ENCODE measurements at places on chromosomes 2 and 18. TPM values are rescaled to one million over a fixed set of nuclear protein-coding genes. Genes with fewer than 3 reads are reported as not detected.

NCKAP5 gene
- total RNA-seq = 0.13 TPM

PAIP2B gene
- total RNA-seq = 1.1 TPM

SDC1 gene
- total RNA-seq = 27.3 TPM

CERKL gene
- total RNA-seq = 0.32 TPM

FOXD4L1 gene
- total RNA-seq = 0.11 TPM

MOB1A gene
- total RNA-seq = 165 TPM

CELF4 gene
- total RNA-seq = not detected

TYW5 gene
- total RNA-seq = 11.8 TPM

LYPD6 gene
- 0.52 TPM for total RNA-seq

HOXD9 gene
- total RNA-seq = 4.3 TPM

VIL1 gene
- total RNA-seq = under 0.01 TPM

UGT1A3 gene
- total RNA-seq = not detected

TDRD15 gene
- total RNA-seq = under 0.01 TPM

DNPEP gene
- total RNA-seq = 43.6 TPM

CXCR1 gene
- total RNA-seq = not detected

TRIP12 gene
- 258 TPM for total RNA-seq

C1QL2 gene
- total RNA-seq = not detected

MLPH gene
- 0.65 TPM for total RNA-seq

UGT1A8 gene
- not detected for total RNA-seq

ZEB2 gene
- total RNA-seq = 139 TPM

NOSTRIN gene
- 1.5 TPM for total RNA-seq

STARD6 gene
- total RNA-seq = 1.2 TPM

CCDC68 gene
- 1.3 TPM for total RNA-seq

STRN gene
- 26.0 TPM for total RNA-seq

ITPRIPL1 gene
- total RNA-seq = 2.6 TPM

SNORC gene
- 0.65 TPM for total RNA-seq

KATNAL2 gene
- total RNA-seq = 5.9 TPM

HMSD gene
- total RNA-seq = not detected

SLC38A11 gene
- total RNA-seq = 0.43 TPM

DTNA gene
- total RNA-seq = 1.8 TPM

KIF5C gene
- 0.65 TPM for total RNA-seq

LYG2 gene
- not detected for total RNA-seq

TCF23 gene
- under 0.01 TPM for total RNA-seq

TLX2 gene
- total RNA-seq = 0.11 TPM
